ENCODE measurements at places on chromosomes 1 and 21.

DNA sequence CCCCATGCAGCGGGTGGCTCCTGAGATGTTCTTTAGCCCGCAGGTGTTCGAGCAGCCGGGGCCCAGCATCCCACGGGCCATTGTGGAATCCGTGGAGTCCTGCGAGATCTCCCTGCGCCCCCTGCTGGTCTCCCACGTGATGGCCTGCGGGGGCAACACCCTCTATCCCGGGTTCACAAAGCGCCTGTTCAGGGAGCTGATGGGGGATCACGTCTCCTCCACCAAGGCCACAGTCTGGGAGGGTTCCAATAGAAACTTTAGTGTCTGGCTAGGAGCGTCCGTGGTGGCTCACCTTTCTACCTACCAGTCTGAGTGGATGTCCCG is 71.0 kb downstream of the ACTL8 start:
- no peak for DNase-seq

DNA sequence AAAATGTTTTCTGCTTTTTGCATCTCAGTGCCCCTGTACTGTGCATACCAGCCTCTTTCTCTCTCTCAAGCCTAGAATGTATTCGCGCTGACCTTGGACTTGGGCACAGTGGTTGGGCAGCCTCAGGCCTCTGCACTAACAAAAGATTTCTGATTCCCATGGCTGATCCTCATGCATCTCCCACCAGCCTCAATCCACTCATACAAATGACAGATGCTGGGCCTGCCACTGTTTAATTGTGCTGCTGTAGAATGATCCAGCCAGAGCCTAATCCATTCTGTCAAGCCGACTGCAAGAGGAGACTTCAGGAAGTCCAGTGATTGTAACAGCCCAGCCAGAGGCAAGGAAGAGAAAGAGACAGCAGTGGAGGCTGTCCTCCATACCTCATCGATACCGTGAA is 180.8 kb downstream of the ASTN1 start:
- no peak for DNase-seq

GRCh38 chr1:186659890-186660341 is 20.3 kb downstream of the PTGS2 start:
- no peak for DNase-seq

GRCh38 chr1:233034836-233035235 is 84.4 kb downstream of the NTPCR start:
- DNase-seq, result no peak
